ENCODE measurements at places on chromosomes 5 and 9. TPM values are rescaled to one million over a fixed set of nuclear protein-coding genes. Genes with fewer than 3 reads are reported as not detected.

Gene CDKN2B
- not detected for total RNA-seq

DNA sequence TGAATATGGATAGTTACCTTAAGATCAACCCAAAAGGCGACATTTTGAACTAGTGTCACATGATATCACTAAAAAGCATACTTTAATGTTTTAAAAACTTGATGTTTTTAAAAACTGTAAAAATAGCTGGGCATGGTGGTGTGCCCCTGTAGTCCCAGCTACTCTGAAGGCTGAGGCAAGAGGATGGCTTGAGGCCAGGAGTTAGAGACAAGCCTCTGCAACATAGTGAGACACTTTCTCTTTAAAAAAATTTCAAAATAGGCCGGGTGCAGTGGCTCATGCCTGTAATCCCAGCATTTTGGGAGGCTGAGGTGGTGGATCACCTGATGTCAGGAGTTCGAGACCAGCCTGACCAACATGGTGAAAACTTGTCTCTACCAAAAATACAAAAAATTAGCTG is 129.5 kb downstream of the NPR3 start:
- no peaks in the 10 kb centered on the region for H3K27me3 ChIP-seq
- H3K4me3 ChIP-seq: no peak overlapping the region
- no peak for DNase-seq
- H3K36me3 ChIP-seq: no peaks in the 10 kb centered on the region
- H3K27ac ChIP-seq: no peak overlapping the region

DNA sequence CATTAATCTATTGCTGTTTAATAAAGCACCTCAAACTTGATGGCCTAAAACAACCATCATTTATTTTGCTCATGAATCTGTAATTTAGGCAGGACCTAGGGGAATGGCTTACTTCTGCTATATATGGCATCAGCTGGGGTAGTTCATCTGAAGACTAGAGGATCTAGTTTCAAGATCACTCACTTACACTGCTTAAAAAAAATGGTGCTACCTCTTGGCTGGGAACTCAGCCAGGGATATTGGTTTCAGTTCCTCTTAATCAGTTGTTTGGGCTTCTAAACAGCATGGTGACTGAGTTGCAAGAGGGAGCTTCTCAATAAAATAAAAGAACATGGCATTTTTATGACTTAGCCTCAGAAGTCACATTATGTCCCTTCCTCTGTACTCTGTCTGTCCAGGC is 142.0 kb downstream of the FAM114A2 start:
- H3K36me3 ChIP-seq: no peaks in the 10 kb centered on the region
- no peaks in the 10 kb centered on the region for H3K27me3 ChIP-seq
- H3K27ac ChIP-seq: no peak overlapping the region

DNA sequence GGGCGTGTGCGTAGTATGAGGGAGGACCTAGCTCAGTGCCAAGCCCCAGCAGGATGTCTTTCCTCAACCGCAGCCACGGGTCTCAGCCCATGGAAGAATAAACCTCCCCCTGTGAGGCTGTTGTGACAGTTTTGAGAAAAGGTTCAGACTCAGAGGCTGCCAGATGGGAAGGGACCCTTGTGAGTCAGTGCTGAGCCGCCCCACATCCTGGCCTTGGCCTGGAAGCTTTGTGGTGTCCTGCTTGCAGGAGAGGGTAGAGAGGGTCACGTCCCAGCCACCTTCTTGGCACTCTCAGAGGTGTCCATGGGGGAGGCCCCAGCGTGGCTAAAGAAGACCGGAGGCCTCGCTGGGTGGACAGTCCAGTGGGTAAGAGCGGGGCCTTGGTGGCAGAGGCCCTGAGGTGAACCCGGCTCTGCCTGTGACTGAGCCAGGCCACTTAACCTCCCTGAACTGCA is 2.8 kb downstream of the GRHPR start:
- peaks cover 24% of the 10 kb centered on the region for H3K4me1 ChIP-seq
- H3K27me3 ChIP-seq: no peaks in the 10 kb centered on the region
- H3K4me3 ChIP-seq: no peak overlapping the region
- H3K36me3 ChIP-seq: peaks cover 19% of the 10 kb centered on the region
- DNase-seq: no peak
- H3K27ac ChIP-seq: peak overlapping the region; percentile 66

GRCh38 chr9:12817702-12818101 is 42.9 kb downstream of the LURAP1L start:
- no peak overlapping the region for H3K4me3 ChIP-seq
- H3K27ac ChIP-seq: no peak overlapping the region
- DNase-seq: no peak
- H3K36me3 ChIP-seq: no peaks in the 10 kb centered on the region
- no peaks in the 10 kb centered on the region for H3K27me3 ChIP-seq
- H3K4me1 ChIP-seq: no peaks in the 10 kb centered on the region

DNA sequence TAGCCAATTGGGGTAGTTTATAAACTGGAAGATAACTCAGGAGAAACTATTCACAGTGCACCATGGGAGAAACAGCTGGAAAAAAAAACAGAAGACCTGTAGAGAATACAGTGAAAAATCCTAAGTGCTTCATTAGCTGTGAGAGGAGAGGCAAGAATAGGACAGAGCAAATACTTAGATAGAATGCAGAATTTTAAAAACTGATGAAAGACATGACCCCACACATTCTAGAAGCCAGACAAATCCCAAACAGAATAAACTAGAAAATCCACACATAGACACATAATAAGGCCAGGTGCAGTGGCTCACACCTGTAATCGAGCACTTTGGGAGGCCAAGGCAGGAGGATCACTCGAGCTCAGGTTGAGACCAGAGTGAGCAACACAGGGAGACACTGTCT is 7.5 kb upstream of the FAM151B start:
- DNase-seq: no peak
- no peaks in the 10 kb centered on the region for H3K27me3 ChIP-seq
- H3K4me3 ChIP-seq: no peak overlapping the region
- H3K36me3 ChIP-seq: peaks cover 29% of the 10 kb centered on the region

GRCh38 chr9:24986331-24986730 is 440.6 kb upstream of the IZUMO3 start:
- no peak overlapping the region for H3K27ac ChIP-seq
- H3K27me3 ChIP-seq: no peaks in the 10 kb centered on the region
- H3K36me3 ChIP-seq: no peaks in the 10 kb centered on the region
- no peaks in the 10 kb centered on the region for H3K4me1 ChIP-seq

Gene ZDHHC11
- total RNA-seq: 4.5 TPM

DNA sequence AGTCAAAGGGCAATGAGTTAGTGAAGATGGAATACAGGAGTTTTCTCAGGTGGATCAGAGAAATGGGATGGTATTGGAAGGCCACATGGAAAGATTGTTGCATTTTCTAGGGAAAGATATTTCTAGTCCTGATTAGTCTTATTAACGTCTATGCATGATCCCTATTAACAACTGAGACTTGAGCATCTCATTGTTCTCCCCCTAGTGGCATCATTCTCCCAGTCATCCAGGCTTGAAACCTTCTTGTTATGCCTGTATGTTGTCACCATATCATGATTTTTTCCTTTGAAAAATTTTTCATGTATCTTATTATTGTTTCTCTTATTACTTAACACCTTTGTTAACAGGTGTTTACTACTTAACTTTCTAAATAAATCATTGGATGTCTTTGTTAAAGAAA is 34.4 kb downstream of the KIF2A start:
- H3K27me3 ChIP-seq: no peaks in the 10 kb centered on the region
- H3K4me3 ChIP-seq: no peak overlapping the region
- no peak for DNase-seq
- H3K36me3 ChIP-seq: peaks cover 44% of the 10 kb centered on the region
- peaks cover 59% of the 10 kb centered on the region for H3K4me1 ChIP-seq

Measured in activated naive CD8-positive, alpha-beta T cell treated with anti-CD3 and anti-CD28 coated beads for 36 hours (primary cell).